ENCODE measurements at places on chromosomes 12 and 14.

GRCh38 chr14:89551955-89552354, 134.9 kb upstream of the FOXN3 start:
- DNase-seq, result no peak

DNA sequence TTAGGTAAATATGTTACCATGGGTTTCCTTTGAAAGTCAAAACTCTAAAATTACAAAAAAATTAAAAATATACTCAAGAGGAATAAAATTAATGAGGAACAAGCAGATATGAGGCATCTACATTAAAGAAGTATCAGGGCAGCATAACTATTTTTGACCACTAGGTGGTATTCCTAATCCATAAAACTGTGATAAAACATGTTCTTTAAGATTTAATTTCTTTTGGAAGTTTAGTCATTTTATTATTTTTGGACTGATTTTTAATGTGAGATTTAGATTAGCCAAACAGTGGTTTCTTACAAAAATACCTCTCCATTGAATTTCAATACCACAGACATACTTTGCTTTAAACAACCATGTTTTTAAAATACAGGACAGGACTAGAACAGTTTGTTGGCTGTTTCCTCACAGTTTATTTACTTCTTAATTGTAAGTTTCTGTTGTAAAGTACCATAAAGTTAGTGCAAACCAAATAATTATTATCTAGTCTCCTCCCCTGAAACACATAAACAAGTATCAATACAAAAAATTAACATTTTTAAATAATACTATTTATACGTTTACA, 49.8 kb downstream of the NTS start:
- DNase-seq, result peak; percentile 38

DNA sequence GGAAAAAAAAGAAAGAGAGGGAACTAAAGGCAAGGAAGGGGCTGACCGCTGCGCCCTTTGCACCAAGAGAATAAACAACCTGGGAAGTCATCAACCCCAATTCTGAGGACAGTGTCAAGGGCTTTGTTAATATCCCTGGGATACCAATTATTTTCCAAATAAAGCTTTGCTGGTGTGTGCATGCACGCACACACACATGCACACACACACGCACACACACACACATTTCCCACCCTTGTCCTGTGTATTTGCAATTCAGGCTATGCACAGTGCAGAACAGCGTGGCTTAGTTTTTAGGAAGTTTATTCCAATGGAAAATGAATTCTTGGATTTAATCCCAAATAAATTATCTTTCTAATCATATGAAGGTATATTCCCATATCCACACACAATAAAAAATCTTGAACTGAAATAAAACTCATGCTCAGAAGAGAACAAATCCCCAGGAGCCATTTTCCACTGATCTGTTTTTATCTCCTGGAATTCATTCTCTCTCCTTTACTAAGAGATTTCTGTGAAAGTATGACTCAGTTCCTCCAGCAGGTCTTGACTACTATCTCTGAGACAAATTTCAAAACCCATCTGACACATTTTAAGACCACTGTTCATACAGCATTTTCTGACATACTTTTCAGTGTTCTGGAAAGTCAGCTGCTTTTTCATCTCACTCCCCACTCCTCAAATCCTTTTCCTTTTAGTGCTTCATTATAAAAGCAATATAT, 334.4 kb upstream of the ATP2B1 start:
- no peak for DNase-seq

- DNase-seq, result no peak
Measured at GRCh38 chr12:30835216-30835615, 80.5 kb upstream of the CAPRIN2 start.

GRCh38 chr12:11633968-11634367, 15.5 kb upstream of the ETV6 start:
- DNase-seq, result no peak

DNA sequence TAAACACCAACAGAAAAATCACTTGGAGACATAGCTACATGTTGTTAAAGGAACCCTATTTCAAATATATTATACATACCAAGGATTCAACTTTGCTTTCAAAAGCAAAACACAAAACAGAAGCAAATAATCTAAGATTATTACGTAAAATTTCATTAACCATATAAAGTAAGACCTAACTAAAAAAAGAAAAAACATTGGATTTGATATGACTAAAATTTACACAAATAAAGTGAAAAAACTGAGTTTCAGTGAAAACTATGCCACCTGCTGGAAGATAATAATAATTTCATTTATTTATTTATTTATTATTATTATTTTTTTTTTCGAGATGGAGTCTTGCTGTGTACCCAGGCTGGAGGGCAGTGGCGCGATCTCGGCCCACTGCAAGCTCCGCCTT, 45.2 kb downstream of the WDHD1 start:
- DNase-seq, result peak; percentile 31

All from hematopoietic multipotent progenitor cell treated with erythropoietin and hydrocortisone succinate and interleukin-3 and kit ligand, for 8 days (in vitro differentiated cells).